ENCODE measurements at places on chromosomes 6 and 20.

GRCh38 chr6:38555606-38556005, 84.1 kb downstream of the BTBD9 start:
- DNase-seq: peak; percentile 30

DNA sequence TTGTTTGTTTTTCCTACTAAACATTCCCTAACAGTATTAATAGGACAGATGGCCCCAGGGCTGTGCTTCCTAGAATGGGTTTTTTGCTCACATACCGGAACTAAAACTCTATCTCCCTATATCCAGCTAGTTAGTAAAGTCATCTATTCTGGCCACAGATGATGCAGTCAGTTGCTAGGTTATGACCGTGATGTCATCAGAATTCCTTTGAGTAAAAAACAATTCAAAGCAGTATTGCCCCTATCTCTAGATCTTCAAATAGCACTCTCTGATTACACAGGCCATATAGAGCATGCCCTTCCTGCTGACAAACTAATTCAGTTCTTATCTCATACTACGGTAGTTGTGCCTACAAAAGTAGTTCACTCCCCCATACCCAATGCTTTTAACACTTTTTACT, 17.9 kb upstream of the ZNF451 start:
- DNase-seq: no peak

DNA sequence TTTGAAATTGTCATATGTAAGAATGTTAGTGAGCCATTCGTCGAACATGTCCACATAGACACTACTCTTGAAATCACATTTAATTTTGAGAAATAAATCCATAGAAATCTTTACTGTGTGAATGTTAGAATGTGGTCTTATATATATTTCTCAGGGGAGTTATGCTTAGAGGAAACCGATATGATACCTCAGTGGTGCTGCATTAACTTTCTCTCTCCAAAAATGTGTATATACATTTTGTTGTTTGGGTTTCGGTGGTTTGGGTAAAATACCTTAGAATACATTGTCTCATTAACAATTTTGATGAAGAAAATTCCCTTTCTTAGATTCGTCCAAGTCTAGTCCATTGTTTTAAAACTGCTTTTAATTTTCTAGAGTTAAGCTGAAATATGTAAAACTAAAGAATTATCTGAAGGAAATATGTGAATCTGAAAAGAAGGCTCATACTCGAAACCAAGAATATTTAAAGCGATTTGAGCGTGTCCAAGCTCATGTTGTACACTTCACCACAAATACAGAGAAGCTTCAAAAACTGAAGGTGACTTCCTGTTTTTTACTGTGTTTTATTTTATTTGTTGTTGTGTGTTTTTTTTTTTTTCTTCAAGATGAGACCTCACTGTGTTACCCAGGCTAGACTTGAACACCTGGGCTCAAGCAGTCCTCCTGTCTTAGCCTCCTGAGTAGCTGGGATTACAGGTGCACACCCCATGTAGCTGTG, 10.3 kb downstream of the KIZ start:
- DNase-seq: no peak

DNA sequence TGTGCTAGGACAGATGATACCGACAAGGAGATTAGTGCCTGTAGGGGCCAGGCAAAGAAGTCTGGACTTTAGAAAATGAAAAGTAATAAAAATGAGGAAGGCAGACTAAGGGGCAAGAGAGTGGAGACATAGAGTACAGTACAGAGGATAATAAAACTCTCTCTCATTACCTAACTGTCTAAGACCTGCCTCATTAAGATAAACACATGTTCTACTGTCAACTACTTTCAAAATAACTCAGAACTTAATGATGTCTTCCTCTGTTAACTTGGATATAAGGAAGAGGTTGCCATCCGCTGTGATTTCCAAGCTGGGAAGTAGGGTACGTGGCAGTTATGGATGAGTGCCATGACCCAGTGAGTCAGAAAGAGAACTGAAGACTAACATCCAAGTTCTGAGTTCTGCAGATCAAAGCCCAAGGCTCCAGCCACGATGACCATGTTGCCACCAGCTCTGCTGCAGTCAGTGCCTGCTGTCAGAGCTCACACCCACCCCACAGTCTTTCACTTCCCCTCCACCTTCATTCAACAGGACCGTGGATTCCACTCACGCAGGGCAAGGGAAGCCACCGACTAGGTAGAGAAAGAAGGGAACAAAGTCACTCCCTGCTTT, 81.8 kb downstream of the KIF16B start:
- no peak for DNase-seq

- DNase-seq: no peak
These were observed 38.7 kb downstream of the GNAS start for GRCh38 chr20:58891086-58891717.

DNA sequence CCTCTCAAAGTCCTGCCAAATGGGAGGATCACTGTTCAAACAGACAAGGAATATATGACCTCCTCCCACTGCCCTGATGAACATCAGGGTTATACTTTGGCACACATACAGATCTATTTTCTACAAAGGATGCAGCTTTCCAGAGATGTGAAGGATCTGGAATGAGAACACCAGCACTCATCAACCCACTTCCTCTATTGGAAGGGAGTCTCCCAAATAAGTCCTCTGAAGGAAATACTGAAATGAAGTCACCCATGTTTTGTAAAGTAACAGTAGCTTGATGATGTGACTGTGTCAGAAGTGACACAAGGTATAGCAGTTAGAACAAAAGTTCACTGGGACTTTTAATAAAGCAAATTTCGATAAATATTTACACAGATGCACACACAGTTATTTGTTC, 104.9 kb downstream of the OGFRL1 start:
- no peak for DNase-seq

- DNase-seq: no peak
These were observed 114.7 kb downstream of the PRIM2 start for GRCh38 chr6:57432157-57432556.

- no peak for DNase-seq
These were observed 168.0 kb upstream of the ID4 start for GRCh38 chr6:19669206-19669605.

DNA sequence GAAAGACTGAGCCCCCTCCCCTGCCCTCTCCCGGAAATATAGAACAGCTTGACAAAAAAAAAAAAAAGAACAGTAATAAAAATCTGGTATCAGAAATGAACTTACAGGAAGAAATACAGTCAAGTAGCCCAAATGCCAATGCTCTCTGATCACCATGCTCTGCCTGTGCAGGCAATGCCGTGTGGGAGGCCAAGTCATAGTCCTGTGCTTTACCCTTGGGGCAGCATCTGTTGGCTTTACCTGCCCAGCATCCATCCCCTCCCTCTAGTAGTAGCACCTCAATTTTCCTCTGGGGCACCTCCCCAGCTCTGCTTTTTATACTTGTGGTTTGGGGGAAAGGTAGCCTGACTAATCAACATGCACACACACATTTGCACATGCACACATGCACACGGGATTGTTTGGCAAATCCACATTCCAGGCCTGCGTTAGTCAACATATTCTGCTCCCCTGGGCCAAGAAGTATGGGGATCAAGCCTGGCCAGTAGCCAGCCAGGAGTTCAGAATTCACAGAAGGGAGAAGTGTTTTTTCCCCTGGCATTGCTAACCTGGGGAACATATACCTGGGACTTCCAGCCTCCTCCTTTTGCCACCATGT, 70.2 kb downstream of the RIPOR3 start:
- no peak for DNase-seq

DNA sequence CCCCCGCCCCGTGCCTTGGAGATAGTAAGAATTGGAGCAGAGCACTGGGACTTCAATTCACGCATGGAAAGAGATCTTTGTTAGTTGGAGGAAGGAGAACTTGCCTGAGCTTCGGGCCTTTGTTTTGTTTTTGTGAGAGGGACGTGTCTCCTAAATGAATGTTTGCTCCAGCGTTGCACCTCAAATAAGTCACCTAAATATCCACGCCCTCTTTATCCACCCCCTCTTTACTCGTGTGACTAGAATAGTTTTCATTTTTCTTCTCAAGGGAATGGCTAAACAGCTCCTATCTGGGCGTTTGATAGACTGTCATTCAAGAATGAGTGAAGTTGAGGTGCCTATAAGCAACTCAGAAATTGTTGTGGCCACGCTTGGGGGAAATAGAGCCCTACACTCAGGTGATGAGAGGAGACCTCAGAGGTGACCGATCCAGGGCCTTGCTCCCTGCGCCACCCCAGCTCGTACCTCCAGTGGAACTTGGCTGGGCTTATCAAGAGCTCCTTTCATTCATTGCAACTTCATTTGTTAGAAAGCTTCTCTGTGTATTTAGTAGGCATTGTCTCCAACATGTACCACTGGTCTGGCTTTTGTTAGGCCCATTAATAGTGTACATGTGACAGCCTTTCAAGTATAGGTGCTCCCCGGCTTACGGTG, 861 bp downstream of the PCMTD2 start:
- DNase-seq: no peak

GRCh38 chr6:46961232-46961631, 39.5 kb upstream of the ADGRF5 start:
- DNase-seq: no peak

DNA sequence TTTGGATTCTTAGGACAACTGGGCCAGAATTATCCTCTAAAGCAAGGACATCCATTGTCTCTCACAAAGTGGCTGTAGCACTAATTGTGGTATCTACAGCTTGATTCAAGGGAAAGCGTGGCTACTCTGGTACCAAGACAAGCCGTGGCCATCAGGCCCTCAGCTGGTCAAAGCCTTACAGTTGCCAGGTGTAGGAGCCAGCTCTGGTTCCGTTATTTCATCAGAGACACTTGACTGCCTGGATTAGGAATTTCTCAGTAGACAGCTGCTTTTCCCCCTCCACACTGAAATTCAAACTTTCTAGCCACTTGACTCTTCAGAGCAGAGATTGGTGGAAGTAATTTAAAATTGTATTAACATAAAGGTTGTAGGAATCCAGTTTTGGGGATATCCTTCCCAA, 104.2 kb downstream of the ANKS1A start:
- no peak for DNase-seq

DNA sequence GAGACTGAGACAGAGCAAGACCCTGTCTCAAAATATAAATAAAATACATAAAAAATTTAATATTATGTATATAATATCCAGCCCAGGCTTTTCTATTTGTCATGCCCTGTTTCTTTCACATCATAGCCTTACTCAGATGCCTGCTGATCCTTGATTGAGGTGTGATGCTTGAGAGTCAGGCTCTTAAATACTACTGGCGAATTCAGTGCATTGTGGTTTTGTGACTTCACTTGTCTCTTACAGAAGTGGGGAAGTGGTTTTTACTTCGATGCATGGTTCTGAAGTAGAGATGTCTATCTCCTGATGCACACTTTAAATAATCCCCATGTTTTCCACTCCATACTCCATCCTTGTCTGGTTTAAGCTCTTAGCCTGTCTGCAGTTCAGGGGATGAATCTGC, 29.1 kb downstream of the ASXL1 start:
- DNase-seq: no peak

DNA sequence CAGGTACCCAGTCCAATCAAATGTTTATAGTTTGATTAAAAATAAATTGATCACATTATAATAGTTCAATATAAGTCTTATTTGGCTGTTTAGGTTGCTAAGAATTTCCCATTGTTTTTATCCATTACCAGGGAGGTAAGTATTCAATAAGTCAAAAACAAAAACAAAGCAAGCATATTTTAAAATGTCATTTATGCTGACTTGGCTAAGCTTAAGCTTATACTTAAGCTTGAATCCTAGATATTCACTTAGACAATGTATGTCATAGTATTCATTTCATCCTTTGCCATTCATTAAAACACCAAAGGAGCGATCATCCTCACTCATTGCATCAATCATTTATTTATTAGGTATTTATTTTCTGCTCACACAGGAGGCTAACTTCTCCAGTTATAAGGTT, 144.9 kb downstream of the PRL start:
- no peak for DNase-seq

DNA sequence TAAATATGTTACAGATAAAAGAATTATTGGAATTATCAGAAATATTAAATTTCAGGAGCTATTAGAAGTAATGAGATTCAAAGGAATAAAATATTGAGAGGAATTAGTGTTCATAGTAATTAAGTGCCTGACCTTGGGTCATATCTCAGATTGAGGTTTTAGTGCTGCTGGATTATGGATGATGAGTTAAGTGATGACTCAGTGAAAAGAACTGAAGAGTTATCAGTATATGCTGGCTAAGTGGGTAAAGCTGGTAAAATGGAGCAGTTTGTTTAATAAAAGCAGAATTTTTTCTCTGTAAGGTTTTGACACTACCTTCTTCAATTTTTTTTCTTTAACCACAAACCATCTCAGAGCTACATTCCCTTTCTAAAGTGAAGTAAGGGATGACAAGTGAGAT, 206.7 kb downstream of the MANEA start:
- DNase-seq: no peak

GRCh38 chr20:20425823-20426654, 58.1 kb downstream of the INSM1 start:
- no peak for DNase-seq

DNA sequence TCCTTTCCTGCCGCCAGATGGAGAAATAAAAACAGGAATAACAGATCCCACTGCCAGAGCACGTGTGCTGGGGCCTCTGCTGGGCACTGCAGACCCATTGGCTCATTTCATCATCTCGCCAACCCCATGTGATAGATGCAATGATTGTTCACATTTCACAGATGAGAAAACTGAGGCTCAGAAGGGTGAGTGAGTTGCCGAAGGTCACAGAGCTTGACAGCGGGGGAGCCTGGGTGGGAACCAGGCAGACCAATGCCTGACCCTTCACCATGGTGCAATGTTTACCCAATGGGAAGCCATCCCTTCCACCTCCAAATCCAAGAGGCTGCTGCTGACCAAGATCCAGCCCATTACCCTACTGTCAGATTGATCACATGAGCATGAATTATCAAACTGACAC, 105.1 kb downstream of the JPH2 start:
- no peak for DNase-seq

GRCh38 chr6:15337582-15337981, 91.7 kb downstream of the JARID2 start:
- no peak for DNase-seq

DNA sequence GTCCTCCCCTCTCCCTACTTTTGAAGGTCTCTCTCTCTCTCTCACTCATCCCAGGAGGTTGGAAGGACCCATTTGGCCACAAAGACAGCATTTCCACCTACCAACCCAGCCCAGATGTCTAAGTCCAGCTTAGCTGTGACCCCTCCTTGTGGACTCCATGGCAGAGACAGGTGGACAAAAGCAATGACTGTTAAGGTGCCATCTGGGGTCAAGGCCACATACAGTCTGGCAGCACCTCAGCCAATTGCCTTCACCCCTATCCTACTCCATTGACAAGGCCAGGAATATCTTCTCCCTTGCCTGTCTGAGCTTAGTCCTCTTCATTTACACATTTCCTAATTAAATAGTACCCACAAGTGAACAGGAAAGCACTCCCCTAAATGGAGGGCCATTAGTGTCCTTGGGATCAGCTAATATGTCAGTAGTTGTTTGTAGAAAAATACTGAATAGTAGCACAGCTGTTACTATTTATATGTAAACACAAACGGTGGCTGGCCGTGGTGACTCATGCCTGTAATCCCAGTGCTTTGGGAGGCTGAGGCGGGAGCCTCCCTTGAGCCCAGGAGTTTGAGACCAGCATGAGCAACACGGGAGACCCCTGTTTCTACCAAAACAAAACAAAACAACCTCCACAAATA, 28.8 kb downstream of the GCM1 start:
- DNase-seq: no peak

Data from NCI-H1694 treated with DMSO at 0.1 percent for 48 hours (cell line).